ENCODE measurements at places on chromosomes 7 and 10. TPM values are rescaled to one million over a fixed set of nuclear protein-coding genes. Genes with fewer than 3 reads are reported as not detected.

- peak; percentile 30 for DNase-seq
- H3K27ac ChIP-seq: peak overlapping the region; percentile 23
- H3K36me3 ChIP-seq: no peaks in the 10 kb centered on the region
- H3K4me3 ChIP-seq: peak overlapping the region; percentile 15
- H3K27me3 ChIP-seq: no peaks in the 10 kb centered on the region
These were observed 3.4 kb downstream of the INHBA start for GRCh38 chr7:41699516-41699915.

GRCh38 chr7:134729895-134730294 is 49.5 kb upstream of the CALD1 start:
- H3K4me1 ChIP-seq: no peaks in the 10 kb centered on the region
- H3K4me3 ChIP-seq: no peak overlapping the region
- peak overlapping the region; percentile 35 for H3K27ac ChIP-seq
- no peaks in the 10 kb centered on the region for H3K36me3 ChIP-seq
- no peak for DNase-seq

HOXA4 gene
- 3.9 TPM for total RNA-seq

GPR141 gene
- total RNA-seq: 3.3 TPM

LOXL4 gene
- 4.2 TPM for total RNA-seq

Measured in upper lobe of left lung (tissue), 6 donors.